ENCODE measurements at places on chromosomes 7 and 10.

GRCh38 chr7:101593556-101593955, 35.5 kb downstream of the MYL10 start:
- no peak for DNase-seq

DNA sequence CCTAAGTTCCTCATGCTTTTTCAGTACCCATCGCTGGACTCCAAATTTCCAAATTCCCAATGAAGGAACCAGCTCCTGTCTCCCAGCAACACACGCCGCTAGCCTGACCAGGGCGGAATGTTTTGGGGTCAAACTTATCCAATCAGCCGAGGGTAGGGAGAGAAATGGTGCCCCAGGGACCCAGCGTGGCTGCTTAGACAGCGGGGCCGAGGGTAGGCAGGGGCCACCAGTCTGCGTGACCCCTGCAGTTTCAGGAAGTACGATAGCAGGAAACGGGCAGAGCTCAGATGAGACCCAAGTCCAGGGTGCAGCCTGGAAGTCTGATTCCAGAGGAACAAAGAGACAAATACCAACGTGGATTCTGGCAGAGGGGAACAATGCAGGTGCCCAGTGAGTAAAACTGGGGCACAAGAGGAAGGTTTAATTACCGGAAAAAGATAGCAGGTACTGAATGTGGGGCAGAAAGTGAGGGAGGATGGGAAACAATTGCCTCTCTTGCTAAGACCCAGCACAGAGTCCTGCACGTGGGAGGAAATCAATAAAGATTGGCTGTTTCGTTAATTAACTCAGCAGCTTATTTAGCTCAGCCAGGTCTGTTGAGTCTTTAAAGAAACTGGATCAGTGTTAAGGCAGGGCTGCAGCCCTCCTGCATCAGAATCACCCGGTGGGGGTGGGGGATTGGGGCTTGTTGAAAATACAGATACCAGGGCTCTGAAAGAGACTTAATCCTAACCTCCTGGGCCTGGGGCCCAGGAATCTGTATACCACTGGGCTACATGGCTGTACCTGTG, 50.4 kb upstream of the NFE2L3 start:
- DNase-seq, result no peak

- no peak for DNase-seq
Measured at GRCh38 chr10:112059220-112059619, 124.3 kb downstream of the GPAM start.

- DNase-seq, result no peak
Measured at GRCh38 chr10:77357185-77357584, 280.4 kb downstream of the KCNMA1 start.

DNA sequence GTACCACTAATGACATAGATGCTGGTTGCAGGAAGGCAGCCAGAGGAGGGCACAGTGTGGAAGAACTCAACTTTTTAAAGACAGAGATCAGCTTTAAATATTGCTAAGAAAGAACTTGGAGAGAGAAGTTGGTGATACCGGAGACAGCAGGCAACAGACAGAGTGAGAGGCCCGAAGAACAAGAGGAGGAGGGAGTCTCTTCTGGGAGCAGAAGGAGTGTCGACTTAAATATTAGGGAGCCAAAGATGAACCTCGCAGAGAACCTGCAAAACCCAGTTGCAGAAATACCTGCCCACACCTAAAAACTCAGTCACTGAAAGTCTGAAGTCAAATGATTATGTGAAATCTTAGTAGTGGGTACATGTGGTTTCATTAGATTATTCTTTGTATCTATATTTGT, 3.4 kb upstream of the WDR86 start:
- no peak for DNase-seq

DNA sequence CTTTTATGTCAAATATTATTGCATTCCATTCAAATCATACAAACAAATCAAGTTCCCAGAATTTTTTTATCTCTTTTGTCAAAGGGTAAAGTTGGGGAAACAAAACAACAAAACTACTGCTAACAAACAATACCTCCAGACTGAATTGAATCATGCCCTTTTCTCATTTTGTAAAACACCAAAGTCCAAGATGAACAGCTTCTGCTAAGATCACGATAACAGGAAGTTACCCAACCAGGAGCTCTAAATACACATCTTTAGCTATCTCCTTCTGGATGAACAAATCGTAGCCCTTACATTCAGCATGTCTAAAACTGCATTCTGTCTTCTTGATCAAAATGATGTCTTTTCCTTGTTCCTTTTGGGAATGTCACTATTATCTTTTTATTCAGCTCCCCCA, 97.4 kb downstream of the CTTNBP2 start:
- DNase-seq, result no peak

DNA sequence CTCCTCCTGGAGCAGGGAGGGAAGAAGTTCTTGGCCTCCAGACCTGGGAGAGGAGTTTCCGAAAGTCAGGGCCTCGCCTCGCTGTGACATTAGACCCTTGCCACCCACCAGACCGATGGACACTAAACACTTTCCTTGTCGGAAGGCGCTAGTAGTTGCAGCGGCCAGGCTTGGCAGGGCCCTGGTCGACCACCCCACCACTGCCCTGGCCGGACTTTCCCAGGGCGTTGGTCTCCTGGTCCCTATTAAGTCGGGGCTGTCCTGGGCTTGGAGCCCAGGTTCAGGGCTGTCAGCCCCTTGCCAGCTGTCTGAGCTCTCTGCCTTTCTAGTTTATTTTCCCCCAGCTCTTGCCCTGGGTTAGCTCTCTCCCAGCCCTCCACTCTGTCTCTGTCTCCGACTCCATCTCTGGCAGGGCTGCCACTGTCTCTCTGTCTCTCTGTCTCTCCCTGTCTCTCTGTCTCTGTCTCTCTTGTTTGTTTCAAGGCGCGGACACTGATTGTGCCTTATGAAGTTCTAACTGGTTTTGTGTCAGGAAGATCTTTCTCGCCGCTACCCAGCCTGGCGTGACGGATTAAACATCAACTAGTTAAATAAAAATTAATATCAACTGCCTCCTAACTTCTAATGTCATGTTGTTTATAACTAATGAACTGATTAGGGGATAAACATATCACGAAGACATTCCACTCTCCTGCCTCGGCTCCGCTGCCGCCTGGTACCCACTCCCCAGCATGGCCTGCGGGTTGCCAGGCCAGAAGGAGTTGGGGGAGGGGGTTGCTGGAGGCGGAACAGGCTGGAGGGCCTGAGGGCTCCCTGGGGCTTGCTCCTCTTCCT, 13.8 kb upstream of the PAX2 start:
- DNase-seq, result no peak

- DNase-seq, result no peak
Measured at GRCh38 chr7:15715435-15715834, 29.0 kb upstream of the MEOX2 start.

- DNase-seq, result no peak
Measured at GRCh38 chr10:3516923-3517255, 268.1 kb downstream of the KLF6 start.

GRCh38 chr7:133016604-133017003, 65.3 kb downstream of the CHCHD3 start:
- no peak for DNase-seq

GRCh38 chr10:14060320-14061070, 270.2 kb downstream of the FRMD4A start:
- no peak for DNase-seq

Measured in NCI-H2081 treated with DMSO at 0.1 percent for 48 hours (cell line).